NCI-H1694 treated with DMSO at 0.1 percent for 48 hours (cell line): ENCODE measurements at places on chromosomes 16 and 17.

DNA sequence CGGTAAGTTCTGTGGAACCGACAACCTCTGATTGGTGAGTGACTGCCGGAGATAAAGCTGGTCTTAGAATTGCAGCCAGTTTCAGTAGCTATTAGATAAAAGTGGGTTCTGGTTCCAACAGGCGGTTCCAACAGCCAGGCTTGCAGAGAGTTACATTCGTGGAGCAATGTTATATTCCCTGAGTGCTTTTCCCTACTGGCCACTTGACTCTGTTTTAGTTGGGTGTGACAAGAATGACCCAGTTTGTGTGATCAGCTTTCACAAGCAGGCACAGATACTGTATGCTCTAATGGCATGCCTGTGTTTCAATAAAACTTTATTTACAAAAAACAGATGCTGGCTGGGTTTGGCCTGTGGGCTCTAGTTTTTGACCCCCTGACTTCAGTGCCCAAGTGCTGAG, 196.6 kb downstream of the SNX29 start:
- DNase-seq = no peak

GRCh38 chr17:72101526-72101925, 19.3 kb upstream of the SOX9 start:
- no peak for DNase-seq

- DNase-seq = no peak
Measured at GRCh38 chr16:35180970-35181369, 1721.6 kb downstream of the TP53TG3F start.

DNA sequence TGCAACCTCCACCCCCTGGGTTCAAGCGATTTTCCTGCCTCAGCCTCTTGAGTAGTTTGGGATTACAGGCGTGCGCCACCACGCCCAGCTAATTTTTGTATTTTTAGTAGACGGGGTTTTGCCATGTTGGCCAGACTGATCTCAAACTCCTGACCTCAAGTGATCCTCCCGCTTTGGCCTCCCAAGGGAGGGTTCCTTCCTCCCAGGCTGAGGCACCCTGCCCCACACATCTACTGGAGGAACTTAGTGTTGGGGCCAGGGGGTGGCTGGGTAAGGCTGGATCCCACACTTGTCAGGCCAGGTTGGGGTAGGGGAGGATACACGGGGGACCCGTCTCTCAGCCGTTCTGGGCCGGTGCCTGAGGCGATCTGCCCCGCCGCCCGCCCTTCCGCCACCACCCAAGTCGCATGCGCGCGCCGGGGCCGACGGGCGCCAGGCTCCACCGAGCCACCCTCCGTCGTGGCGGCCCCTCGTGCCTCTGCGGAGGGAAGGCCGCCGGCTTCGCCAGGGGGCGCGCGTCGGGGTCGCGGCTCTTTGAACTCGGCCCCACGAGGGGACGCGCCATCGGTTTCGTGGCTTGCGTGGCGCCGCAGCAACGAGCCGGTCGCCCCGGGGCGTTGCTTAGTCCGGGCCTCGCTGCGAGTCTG, 15.9 kb downstream of the GRB7 start:
- peak; percentile 60 for DNase-seq

DNA sequence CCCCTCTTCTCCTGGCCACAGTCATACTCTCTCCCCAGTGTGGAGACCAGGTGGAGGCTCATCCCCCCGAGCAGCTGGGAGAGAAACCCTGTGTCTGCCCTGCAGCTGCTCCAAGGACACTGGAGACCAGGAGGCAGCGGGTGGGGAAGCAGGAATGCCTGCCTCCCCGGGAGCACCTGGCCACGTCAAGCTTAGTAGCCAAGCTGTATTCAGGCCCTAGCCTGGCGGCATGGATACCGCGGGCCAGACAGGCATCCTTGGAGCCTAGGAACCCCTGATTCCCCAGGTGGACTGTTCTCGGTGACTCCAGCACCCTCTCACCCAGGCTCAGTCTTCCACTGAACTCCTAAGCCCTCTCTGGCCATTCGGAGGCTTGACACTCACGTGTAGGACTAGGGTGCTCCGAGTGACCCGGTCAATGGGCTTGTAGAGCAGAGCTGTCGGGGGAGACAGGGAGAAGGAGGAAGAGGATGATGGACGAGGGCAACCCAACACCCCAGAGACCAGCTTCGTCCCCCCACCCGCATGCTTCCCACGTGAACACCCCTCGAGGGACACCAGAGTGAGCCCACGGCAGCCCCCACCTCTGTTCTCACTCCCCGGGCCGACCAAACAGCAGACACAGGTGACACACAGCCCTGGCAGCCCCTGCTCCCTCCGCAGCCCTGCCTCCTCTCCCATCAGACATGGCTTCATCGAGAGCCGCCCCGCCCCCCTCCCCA, 76.5 kb downstream of the TIMM22 start:
- no peak for DNase-seq

DNA sequence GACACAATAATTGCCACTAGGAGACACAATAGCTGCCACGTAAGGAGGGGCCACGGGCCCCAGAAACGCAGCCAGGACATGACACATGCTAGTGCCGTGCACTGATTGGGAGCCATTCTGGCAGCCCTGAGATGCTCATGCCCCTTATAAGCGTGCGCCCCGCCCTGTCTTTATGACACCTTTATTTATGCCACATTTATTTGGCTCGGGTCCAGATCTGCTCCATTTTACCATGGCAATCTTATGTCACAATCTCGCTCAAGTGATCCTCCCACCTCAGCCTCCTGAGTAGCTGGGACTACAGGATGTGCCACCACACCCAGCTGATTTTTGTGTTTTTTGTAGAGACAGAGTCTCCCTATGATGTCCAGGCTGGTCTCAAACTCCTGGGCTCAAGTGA, 43.8 kb upstream of the NF1 start:
- no peak for DNase-seq

DNA sequence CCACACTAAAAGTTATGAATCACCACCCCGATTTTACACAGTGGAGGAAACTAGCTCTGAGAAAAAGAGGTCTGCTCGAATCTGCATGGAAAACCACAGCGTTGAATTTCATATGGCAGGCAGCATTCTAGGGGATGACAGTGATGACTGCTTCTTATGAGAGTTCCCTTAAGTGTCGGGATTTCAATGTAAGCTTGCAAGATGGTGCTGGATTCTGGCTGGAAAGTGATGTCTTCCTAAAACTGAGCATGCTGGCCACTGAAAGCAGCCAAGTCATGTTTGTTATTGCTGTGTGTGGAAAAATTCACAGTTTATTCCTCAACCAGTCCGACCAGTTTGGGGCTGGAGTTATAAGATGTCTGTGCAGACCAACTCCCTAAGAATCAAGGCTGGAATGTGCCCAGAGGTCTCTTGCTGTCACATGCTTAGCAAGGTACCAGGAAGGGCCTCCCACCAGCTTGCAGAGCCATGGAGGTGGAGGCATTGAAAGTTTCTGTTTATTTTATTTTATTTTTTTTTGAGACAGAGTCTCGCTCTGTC, 37.2 kb upstream of the GAN start:
- DNase-seq = no peak

DNA sequence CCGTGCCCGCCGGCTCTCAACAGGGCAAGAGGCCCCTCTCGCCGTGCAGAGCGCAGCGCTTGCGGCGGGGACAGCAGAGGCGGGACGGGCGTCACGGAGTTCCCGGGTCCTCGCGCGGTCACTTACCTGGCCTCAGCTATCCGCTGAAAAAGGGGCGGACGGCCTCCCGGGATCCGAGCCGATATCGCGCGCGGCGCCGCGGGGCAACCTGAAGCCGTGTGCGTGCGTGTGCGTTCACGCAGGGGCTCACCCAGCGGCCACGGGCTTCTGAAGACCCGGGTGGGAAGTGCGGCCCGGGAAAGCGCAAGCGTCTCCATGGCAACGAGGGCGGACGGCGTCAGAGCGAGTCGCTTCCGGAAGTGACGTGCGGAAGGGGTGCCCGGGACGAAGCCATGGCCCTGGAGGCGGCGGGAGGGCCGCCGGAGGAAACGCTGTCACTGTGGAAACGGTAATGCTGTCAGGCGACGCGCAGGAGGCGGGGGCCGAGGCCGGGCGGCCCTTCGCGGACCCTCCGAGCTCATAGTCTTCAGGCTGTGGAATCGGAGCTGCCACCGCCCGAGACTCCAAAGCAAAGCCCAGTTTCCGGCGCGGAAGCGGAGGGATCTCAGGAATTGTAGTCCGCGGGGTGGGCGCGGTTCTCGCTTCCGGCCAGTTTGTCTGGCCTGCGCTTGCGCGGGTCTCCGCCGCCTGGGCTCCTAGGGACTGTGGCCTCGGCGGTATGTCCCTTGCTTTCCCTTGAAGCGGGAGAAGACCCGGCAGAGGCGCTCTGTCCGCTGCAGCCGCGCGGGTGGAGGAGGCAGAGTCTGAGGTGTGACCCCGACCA, at the start of gene ENDOV:
Gene ENDOV (plus strand): TSS at position 365 of the 823 bp plus-strand sequence. CDS start 28 bp downstream, at position 393.
- DNase-seq = peak; percentile 78

DNA sequence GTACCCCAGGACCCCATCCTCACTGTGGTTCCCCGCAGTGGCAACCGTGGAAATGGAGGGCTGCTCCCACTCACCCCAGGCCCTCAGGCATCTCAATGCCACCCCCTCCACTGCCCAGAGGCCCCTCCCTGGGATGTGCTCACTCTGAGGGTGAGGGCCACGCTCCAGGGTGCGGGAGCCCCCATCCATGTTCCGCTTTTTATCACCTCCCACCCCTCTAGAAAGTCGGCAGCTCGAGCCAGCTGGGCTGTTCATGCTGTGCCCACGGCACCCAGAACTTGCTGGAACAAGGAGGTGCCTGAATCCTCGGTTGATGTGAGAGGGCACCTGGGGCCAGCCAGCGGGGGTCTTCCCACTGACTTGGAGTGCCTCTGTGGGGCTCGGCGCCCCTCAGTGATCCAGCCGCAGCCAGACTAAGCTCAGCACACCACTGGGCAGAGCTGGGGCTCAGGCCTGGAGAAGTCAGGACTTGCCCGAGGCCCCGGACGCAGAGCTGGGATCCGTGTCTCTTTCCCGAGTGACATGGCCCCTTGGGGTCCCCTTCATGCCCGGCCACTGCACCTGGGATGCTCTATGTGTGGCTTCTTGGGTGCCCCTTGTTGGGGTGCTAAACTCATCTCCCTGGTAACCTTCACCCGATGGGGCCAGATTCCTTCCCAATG, 143.1 kb upstream of the GSE1 start:
- DNase-seq = no peak

- DNase-seq = no peak
Measured at GRCh38 chr17:69870751-69871199, 204.2 kb upstream of the KCNJ16 start.

DNA sequence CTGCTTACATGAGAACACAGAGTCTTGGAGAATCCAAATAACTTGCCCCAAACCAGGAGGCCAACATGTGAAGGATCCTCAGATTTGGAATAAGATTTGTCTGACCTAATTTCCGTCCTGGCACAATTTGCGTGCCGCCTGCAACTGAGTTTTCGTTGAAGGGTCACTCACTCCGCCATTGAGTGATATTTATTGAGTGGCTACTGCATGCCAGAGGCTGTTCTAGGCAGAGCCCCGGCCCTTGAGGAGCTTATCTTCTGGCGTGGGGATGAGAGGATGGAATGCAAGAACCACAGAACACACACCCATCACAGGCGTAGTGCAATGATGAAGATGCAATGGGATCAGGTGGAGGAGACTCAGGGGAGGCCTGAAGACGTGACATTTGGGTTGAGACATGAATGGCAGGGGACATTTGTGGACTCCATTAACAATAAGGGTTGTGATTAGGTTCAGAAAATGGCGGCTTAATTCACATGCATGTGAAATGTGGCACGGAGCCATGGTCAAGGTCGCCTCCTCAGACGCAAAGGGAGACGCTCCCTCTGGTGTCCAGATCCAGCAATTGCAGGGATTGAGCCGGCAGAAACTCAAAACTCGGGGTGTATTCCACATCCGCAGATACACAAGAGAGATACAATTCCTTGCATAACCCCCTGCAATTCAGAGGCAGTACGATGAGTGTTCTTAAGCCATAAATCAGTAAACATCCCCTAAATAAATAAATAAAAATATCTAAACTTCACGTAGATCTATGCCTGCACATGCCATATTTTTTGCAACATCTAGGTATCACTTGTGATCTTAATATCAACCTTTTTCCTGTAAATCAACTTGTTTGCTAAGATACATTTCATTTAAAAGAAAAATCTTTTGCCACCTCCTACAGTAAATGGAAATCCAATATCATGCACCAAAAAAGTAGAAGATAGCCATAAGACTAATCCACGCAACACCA, 57.9 kb upstream of the CACNG4 start:
- peak; percentile 26 for DNase-seq

DNA sequence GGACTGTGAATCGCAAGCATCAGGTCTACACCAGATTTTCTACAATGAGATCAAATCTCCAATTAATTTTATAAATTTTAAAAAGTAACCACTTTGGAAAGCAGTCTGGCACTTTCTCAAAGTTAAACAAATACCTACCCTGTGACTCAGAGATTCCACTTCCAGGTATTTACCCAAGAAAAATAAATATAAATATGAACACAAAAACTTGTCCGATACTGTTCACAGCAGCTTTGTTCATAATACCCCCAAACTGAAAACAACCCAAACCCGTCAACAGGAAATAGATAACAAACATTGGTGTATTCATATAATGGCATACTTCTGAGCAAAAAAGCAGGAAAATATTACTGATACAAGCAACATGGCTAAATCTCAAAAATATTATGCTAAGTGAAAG, 12.1 kb downstream of the ZDHHC7 start:
- no peak for DNase-seq

- no peak for DNase-seq
Measured at GRCh38 chr16:83722456-83723183, 85.2 kb upstream of the HSBP1 start.

DNA sequence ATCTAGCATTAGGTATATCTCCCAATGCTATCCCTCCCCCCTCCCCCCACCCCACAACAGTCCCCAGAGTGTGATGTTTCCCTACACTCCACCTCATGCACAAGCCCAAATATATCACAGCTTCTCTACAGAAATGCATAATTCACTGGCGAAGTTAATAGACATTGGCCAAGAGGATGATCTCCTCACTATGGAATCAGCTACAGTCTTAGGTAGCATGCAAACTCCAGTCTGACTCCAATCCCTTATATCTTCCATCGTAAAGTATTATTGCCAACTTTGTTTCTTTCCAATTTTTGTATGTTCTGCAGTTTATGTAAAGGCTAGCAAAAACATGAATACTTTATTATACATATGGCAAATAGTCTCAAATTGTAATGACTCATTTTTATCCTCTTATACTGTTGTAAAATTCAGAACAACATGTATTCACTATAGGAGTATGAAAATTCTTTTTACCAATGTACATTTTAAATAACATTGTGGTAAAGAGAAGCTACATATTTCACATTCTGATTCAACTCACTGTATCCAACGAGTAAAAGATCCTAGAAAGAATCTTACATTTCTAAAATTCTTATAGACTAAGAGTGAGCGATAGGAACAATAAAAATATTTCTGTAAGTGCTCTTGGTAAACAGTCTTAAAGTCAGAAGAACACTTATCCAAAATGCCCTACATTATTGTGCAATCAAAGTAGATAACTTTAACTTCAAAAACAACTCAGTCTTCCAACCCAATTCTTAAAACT, 871 bp downstream of the ABCA8 start:
- no peak for DNase-seq

GRCh38 chr16:31386157-31386984, 6.8 kb upstream of the ITGAD start:
- DNase-seq = no peak

GRCh38 chr17:44903012-44903685, 3.9 kb upstream of the EFTUD2 start:
- no peak for DNase-seq
